ENCODE measurements at places on chromosomes 12 and 14.

GRCh38 chr12:4275016-4275869 lies 1.7 kb downstream of the CCND2 start:
- DNase-seq = peak; percentile 47

DNA sequence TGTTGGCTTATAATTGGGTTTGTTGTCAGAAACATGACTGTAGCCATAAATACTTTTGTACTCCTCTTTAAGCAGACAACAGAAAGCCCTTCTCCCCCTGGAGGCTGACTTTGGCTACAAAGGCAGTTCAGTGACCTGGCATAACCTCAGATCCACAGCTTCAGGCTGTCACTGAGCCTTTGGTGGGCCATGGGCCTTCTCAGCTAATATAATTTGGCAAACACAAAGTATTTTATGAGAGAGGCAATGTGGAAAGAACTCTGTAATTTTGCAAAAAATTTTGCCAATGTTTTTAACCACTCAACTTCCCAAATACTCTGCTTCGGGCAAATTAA lies 15.5 kb upstream of the MGP start:
- no peak for DNase-seq

GRCh38 chr12:55619354-55620138 lies 17.1 kb upstream of the OR10P1 start:
- peak; percentile 96 for DNase-seq

GRCh38 chr12:27667540-27667939 lies 28.7 kb upstream of the REP15 start:
- DNase-seq = no peak

DNA sequence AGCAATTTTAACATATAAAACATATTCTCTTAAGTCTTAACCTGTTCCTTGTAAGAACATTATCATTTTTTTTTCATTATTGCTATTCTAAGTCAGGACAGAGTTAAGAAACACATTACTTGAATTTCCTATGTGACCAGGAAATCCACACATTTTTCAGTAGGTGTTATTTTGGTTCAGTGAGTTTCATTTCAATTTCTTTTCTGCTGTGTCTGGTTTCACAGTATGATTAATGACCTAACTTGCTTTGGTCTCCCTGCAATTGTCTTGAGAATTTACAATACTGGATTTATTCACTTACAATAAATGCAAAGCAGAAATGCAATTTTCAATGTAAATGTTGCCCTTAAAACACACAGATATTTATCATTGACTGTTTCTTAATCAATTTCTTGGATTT lies 396.9 kb upstream of the TMTC1 start:
- DNase-seq = peak; percentile 38

GRCh38 chr14:39034481-39035296 lies 68.3 kb downstream of the SEC23A start:
- peak; percentile 54 for DNase-seq

Data from brain (organoid and tissue), 16 donors.